ENCODE measurements at places on chromosomes 5 and 9.

DNA sequence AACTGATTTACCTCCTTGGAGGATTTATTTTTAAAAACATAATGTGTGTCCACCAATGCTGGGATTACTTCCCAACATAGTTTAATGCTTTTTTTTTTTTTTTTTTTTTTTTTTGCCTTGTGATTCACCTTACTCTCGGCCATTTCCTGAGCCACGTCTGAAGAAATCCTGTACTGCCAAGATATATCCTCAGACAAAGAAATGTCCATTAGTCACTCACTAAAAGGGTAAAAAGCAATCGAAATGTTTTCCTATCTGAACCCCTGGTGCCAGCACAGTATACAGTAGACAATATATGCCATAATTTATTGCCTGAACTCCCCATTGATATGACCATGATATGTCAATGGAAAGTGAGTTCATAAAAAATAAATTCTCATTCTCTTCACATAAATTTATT, 344.1 kb downstream of the BNC2 start:
- no peak for DNase-seq

DNA sequence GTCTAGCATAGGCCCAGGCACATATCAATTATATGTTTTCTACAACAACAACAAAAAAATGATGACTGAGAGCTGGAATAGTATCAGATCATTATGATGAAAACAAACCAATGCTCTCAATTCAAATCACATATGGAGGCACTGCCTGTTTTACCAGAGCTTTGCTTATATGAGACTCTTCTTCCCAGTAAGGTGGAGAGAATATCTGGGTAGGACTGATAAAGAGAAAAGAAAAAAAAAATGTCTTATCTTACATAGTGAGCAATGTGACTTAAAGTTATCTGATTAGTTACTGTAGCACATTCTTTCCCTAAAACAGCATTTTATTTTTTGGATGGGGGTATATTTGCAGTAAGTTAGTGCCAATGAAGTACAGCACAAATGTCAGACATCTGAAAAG, 154.8 kb downstream of the RAB3C start:
- no peak for DNase-seq

GRCh38 chr9:98774746-98775145, 21.6 kb downstream of the ANKS6 start:
- no peak for DNase-seq

DNA sequence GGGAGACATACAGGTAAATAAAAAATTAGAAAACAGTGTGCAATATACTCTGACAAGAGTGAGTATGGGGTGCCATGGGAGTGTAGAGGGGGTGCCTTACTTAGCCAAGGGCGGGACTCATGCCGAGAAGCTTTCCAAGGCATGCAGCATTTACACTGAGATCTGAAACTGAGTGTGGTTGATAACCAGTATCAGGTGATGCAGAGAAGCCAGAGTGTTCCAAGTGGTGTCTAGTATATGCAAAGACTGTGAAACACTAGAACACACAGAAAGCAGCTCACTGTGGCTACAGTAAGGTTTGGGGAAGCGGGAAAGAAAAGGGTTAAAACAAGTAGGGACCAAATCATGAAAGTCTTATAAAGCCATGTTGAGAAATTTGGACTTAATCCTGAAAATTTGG, 30.5 kb upstream of the ERBIN start:
- DNase-seq, result no peak

DNA sequence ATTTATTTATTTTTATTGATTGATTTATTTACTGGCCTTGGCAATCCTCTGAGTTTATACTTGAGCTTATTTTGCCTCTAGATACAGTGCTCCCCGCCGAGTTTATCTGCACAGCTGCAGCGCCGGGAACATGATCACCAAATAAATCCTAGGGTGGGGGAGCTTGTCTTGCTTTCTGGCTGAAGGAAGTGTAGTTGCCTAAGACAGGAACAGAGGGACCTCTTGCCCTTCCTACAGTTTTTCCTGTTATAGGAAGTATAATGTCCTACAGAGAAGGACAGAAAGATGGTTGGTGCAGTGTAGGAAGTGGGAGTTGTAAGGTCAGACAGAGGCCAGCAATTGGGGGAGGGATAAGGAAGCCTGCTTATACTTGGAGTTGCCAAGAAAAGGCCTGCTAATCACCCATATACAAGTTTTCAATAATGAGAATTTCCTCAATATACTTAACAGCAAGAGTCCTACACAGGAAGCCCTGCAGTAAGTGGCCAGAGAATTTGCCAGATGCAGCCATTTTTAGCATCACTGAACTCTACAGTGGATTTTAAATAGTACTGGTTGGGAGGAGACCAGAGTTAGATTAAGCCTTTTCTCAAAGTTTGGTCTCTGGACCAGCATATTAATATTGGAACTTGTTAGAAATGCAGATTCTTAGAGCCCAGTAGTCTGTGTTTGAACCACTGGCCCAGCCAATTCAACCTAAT, 7.7 kb downstream of the AOPEP start:
- no peak for DNase-seq

GRCh38 chr9:128078504-128079434, 10.7 kb downstream of the SLC25A25 start:
- DNase-seq, result no peak

- peak; percentile 16 for DNase-seq
These were observed 64.6 kb downstream of the RGS3 start for GRCh38 chr9:113528088-113528487.

DNA sequence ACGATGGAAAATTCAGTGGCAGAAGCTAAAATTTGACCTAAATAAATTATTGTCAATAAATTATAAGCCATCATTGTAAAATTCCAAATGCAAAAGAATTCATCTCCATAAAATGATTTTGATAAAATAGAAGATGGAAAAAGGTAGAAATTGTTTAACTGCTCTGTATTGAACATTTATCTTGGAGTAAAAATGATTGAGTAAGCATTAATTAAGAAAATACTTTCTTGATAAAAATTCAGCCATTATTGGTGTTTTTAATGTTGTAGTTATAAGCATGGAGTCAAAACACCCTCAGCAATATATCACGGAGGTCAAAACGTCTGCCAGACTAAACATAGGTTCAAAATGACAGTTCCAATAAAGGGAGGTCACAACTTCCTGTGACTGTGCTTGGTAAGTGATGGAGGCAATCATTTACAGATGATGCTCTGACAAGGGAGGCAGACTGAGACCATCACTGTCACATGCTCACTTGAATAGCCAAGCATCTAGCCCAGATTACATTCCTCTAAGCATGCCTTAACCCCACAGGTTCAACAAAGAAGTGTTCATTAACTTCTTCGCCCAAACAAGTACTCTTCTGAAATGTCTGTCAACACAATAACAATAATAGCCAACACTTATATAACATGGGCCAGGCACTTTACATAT, 69.5 kb downstream of the SH3TC2 start:
- no peak for DNase-seq

- DNase-seq, result no peak
These were observed 4.5 kb downstream of the TMEM215 start for GRCh38 chr9:32787816-32788215.

GRCh38 chr5:52710972-52711596, 76.6 kb upstream of the ITGA1 start:
- no peak for DNase-seq

- peak; percentile 83 for DNase-seq
These were observed 2.8 kb upstream of the ZNF462 start for GRCh38 chr9:106859957-106860720.

DNA sequence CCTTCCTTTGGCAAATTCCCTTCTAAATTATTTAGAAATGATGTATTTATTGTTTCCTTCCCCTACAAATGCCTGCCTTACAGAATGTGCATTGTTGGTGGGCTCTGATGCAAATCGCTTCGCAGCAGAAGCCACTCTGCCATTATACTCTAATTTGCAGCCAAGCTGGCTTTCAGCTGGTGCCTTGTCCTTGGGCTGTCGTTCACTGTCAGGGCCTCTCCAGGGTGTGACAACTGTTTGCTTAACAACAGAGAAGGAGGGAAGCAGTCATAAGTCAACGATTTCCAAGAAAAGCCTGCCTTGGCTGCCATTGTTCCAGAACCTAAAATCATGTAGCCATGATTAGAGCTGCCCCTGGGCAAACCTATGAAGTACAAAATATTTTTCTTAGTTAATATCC, 260.1 kb upstream of the RGMB start:
- DNase-seq, result no peak

DNA sequence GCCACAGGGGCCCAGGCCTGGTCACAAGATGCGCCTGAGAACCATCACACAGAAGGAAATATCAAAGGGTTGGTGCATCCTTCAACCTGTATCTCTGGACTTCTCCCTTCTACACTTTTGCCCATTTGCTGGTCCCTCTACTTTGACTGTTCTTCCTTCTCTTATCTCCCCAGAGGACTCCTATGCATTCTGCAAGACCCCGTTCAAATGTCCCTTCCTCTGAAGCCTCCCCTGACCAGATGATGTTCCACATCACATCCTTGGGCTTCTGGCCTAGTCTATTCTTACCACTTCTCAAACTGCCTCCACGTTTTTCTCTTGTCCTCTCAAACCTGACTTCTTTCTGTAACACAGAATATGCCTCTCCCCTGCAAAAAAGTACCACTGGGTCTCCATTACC, 34.3 kb downstream of the STK10 start:
- DNase-seq, result no peak

- DNase-seq, result no peak
These were observed 122.9 kb downstream of the CFAP90 start for GRCh38 chr5:7728076-7728475.

DNA sequence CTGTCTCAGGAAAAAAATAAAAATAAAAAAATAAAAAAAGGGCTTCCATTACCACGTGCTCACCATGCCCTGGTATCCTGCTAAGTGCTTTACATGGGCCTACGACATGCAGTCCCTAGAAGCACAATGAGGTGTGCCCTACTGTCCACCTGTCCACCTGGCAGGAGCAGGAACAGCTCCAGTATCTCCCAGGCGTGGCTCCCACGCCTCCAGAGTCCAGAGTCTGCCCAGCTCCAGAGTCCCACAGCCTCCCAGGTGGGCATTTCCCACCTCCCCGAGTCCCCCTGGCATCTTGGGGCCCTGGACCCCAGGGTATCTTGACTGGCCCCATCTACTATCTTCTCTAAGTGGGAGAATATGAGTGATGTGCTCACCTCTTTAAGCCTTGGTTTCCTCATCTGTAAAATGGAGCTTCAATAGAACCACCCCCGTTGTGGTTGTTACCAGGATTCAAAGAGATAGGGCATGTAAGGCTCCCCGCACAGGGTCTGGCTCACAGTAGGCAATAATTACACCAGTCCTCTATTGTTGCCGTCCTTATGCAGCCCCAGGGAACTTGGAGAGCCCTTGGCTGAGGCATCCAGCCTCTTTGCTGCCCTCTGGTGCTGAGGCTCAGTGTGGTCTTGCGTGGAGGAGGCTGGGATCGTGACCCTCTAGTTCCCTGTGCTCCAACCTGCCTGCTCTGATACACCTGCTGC, 8.9 kb downstream of the CXCL14 start:
- DNase-seq, result no peak

DNA sequence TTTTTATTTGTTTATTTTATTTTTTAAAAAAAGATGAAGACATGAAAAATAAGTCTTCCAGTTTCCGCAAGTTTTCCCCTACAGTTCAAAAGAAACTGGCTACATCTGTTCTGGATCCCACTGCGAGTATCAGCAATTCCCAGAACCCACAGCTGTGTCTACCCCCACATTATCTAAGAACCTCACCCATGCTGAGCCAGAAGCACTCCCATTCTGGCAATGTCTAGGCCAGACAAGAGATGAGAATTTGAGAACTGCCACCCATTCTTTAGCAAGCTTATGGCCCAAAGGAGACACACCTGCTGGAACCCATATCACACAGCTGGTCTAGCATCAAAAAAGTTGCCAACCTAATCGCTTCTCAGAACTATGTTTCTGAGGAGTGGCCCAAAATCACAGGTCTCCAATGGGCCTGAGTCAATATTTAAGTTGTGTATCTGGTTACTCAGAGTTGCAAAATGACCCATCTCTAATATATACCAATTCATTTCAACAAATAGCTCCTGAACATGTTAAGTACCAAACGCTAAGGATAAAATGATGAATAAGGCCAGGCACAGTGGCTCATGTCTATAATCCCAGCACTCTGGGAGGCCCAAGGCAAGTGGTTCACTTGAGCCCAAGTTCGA, 27.1 kb downstream of the MTMR12 start:
- DNase-seq, result no peak

GRCh38 chr5:84014966-84015365, 294.3 kb upstream of the HAPLN1 start:
- DNase-seq, result no peak

GRCh38 chr9:134328341-134328840, 2.1 kb downstream of the RXRA start:
- no peak for DNase-seq

DNA sequence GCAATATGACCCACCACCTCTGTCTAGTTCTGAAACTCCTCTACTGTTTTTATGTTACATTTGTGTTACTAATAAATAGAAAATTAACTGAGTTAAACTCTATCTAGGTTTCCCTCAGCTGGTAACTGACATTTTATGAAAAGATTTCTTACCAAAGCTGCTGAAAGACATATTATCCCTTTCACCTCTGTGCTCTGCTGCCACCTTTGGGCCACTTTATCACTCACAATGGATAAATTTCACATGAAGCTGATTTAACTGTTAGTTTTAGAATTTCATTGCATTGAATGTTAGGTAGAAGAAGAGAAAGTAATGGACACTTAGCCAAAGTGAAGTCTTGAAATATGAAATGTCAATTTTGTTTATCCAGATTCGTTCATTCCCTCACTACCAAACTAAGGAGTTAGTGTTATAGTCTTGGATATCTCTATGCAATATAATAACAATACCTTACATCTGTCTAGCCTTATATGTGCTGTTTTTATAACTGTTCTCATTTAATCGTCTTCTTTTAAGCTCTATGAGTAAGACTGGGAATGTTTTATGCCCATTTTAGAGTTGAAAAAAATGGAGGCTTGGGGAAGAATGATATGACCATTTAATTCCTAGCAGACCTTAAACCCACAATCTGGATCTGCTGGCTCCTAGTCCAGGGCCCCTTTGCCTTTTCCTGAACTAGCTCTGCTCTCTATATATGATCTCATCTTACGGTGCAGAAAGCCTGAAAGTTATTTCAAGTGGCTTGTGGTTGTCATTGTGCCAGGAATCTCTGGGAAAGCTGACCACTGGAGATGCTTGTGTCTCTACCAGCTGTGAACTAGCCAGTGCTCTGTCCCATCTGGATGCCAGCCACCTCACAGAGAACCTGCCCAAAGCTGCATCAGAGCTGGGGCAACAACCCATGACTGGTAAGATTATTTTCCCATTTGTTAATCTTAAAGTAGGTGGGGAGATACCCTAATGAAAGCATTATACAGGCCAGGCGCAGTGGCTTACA, 97.1 kb downstream of the GOLPH3 start:
- no peak for DNase-seq

DNA sequence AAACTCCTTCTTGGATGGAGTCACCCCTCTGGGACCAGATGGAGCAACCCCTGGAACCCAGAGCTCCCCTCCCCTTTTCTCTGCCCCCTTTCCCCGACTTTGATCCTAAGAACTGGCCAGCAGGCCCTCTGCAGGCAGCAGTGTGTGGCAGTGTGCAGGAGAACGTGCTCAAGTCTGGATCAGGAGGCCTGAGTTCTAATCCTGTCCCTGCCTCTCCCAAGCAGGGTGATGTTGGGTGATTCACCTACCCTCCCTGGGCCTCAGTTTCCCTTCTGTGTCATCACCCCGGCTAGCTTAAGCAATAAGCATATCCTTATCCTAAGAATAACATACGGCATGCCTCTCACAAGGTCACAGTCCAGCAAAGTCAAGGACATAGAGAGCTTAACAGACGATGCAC, 67.6 kb downstream of the C9orf50 start:
- DNase-seq, result no peak

GRCh38 chr9:32319312-32319929, 65.0 kb upstream of the ACO1 start:
- no peak for DNase-seq

GRCh38 chr9:124663046-124663961, 107.8 kb downstream of the NR6A1 start:
- DNase-seq, result no peak

- no peak for DNase-seq
These were observed 76.7 kb downstream of the ARSB start for GRCh38 chr5:78908173-78909061.
